ENCODE measurements at places on chromosomes 1 and 21. TPM values are rescaled to one million over a fixed set of nuclear protein-coding genes. Genes with fewer than 3 reads are reported as not detected.

GRCh38 chr1:69498711-69499110, 69.0 kb upstream of the LRRC7 start:
- H3K4me3 ChIP-seq = no peak overlapping the region
- H3K27ac ChIP-seq = no peak overlapping the region
- no peaks in the 10 kb centered on the region for H3K36me3 ChIP-seq
- no peak for DNase-seq
- no peaks in the 10 kb centered on the region for H3K27me3 ChIP-seq
- H3K4me1 ChIP-seq = no peaks in the 10 kb centered on the region

DNA sequence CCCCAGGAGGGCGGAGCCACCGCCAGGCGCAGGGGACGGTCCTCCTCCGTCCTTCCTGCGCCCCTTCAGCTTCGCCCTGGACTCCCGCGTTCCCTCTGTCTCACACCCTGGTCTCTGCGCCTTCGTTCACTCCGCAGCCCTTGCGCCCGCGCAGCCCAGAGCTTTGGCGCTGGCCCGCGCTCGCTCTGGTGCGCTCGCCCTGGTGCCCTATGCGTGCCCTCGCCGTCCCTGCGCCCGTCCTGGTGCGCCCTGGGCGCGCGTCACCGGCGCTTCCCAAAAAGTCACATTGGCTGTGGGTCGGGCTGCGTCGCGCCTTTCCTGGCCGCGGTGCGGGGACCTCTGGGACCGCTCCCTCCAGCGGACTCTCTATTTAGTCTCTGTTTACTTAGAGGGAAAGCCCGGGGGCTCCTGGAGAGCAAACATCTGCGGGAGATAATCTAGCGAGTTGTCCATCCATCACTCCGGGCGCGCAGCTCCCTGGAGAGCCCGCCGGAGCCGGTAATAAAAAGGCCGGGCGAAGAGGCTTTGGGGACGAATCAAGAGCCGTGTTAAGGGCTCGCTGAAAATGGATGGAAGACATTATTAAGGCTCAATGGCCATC, 178.6 kb downstream of the PRDM16 start:
- H3K36me3 ChIP-seq = no peaks in the 10 kb centered on the region
- no peaks in the 10 kb centered on the region for H3K4me1 ChIP-seq
- DNase-seq = no peak
- H3K27ac ChIP-seq = no peak overlapping the region

GRCh38 chr1:182473556-182473955, 23.6 kb downstream of the RGSL1 start:
- H3K36me3 ChIP-seq = no peaks in the 10 kb centered on the region
- H3K27me3 ChIP-seq = no peaks in the 10 kb centered on the region
- no peak overlapping the region for H3K4me3 ChIP-seq
- no peaks in the 10 kb centered on the region for H3K4me1 ChIP-seq
- DNase-seq = no peak

GRCh38 chr1:11757047-11757446, 4.9 kb upstream of the C1orf167 start:
- H3K27ac ChIP-seq = no peak overlapping the region
- no peak overlapping the region for H3K4me3 ChIP-seq
- H3K36me3 ChIP-seq = no peaks in the 10 kb centered on the region
- DNase-seq = no peak
- H3K27me3 ChIP-seq = peaks cover 10% of the 10 kb centered on the region

CELA2B gene
- not detected for polyA plus RNA-seq

SSU72 gene
- polyA plus RNA-seq = 138 TPM

TMEM82 gene
- polyA plus RNA-seq = not detected

Data from heart left ventricle (tissue), 16 donors.